ENCODE measurements at places on chromosomes 4 and X.

DNA sequence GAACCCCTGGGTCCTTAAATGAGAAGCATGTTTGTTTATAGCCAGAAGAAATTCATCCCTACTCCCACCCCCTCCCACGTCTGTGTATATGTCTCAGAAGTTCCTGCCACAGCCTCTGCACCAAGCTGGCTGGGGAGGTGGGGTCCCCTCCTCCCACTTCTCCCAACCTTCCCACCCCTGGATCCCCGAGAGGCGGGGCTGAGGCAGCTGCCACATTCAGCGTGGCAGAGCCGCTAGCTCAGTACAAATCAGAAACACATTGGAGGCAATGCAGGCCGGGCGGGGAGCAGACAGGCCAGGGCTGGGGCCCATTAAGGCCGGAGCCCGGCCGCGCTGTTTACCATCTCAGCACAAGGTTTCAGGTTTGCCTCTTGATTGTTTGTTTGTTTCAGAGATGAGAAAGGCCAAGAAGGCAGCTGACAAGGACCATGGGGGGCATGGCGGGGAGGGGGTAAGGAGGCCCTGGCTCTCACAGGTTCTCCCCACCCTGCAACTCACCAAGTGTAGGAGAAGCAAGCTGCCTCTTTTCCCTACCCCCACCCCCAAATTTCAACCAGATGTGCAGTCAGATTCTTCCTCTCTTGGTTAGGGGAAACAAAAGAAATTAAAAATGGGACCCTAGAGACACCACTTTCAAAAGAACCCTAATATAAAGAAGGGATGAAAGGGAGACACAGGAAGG lies 22.3 kb downstream of the PJA1 start:
- no peak for DNase-seq

DNA sequence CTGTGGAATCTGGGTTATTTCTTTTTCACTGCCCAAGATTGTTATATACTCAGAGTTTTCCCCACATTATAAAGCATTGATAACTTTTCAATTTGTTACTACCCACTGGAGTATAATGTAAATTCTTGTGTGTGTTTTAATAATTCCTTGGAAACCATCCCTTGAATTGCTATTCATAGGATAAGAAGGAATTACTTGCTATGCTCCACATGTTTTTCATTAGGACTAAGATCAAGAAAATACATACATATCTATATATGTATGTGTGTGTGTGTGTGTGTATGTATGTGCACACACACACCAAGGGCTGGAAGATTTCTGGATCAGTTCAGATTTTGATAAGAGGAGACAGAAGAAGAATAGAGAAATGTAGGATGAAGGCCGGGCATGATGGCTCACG lies 206.4 kb upstream of the JADE1 start:
- DNase-seq, result no peak

DNA sequence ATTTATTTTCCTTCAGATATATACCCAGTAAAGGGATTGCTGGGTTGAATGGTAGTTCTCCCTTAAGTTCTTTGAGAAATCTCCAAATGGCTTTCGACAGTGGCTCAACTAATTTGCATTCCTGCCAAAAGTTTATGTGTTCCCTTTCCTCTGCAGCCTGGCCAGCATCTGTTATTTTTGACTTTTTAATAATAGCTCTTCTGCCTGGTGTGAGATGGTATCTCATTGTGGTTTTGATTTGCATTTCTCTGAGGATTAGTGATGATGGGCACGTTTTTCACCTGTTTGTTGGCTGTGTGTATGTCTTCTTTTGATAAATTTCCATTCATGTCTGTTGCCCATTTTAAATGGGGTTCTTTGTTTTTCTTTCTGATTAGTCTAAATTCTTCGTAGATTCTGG lies 375.2 kb downstream of the UBE2NL start:
- DNase-seq, result no peak

GRCh38 chr4:180828455-180829018 lies 1414.7 kb upstream of the TENM3 start:
- no peak for DNase-seq

GRCh38 chrX:55981603-55982002 lies 250.6 kb upstream of the KLF8 start:
- no peak for DNase-seq

GRCh38 chr4:164783976-164784375 lies 30.0 kb downstream of the SMIM31 start:
- DNase-seq, result no peak

DNA sequence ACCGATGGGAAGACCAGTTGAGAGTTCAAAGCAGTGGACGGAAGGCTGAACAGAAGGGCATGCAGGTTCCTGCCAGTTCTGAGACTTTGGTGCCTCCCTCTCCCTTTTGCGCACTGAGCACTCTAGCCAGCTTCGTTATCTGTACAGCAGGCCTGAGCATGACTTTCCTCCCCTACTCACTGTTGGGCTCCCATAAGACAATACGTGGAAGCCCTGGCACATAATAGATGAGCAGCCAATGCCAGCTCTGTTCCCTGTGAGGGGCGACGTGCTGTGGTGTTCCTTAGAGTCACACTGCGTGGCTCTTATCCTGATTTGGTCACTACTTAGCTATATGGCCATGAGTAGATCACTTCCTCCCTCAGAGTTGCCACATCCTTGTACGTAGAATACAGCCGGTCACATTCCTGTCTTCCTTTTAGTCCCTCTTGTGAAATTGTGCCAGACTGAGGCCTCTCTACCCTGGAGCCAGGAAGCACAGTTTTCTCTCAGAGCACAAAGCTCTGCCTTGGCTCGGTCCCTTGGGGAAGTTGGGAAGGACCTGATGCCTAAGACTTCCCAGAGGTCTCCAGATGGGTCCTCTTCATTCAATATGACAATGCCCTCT lies 160.4 kb upstream of the MAMLD1 start:
- DNase-seq, result no peak

GRCh38 chrX:25013632-25014365 lies 2.0 kb downstream of the ARX start:
- DNase-seq, result peak; percentile 50

- no peak for DNase-seq
These were observed 13.7 kb upstream of the SMIM20 start for GRCh38 chr4:25900310-25900709.

GRCh38 chr4:6991771-6992557 lies 51.2 kb upstream of the TADA2B start:
- DNase-seq, result no peak

GRCh38 chr4:184775854-184776555 lies 42.1 kb upstream of the CENPU start:
- no peak for DNase-seq

DNA sequence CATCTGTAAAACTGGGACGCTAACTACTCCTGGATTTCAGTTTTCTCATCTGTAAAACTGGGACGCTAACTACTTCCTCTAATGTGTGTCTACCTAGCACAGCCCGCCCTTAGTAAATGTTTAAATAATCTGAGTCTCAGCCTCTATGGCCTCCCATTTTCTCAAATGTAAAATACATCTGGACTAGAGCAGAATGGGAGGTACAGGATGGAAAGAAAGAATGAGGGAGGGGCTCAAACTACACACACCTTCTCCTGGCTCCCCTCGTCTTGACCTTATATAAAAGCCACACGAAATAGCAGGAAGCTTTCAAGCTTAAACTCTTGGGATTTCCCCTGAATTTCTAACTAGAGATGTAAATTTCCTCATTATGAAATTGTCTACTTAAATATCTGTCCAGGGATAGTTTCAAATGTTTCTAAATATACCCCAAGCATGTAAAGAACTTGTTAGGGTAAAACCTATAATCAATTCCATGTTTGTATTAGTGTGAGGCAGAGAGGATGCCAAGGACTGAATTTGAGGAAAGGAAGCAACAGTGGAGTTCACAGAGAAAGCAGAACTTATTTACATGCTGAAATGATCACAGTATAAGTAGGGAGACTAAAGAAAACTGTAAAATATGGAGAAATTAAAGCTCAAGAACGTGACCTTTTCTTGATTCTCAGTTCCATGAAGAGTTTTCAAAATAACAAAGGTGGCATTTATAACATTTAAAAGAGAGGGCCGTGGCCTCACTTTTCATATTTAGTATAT lies 220.0 kb downstream of the NWD2 start:
- no peak for DNase-seq

DNA sequence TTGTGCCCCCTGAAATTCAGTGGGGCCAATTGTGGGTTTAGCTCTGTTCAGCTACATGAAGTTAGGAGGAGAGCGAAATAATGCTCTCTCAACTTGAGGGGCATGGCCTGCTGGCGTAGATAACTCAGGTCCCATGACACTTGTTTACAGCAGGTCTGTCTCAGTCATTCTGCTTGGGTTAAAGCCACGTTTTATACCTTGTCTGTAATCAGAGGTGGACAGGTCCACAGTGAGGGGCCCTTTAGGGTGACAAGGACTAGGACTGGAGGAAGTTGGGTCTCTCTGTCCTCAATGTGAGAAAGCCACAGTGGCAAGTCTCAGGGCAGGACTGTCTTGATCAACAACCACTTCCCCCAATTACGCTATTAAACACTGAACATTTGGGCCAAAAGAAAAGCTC lies 49.0 kb downstream of the PDHA1 start:
- no peak for DNase-seq

DNA sequence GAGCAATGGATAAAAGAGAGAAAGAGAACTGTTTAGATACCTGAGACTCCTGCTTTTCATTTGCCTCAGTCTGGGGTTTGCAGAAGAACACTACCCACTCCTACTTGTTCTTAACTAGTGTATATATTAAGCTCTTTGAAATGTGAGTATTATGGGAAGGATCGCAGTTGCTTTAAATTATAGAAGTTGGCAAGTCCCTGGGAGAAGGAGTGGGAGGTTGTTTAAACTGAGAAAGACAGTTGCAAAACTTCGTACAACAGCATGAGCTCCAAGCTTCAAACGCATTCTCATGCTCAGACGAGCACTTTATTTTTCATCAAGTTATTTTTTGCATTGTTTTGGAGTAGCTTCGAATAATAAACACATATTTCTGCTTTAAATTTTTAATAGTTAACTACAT lies 88.1 kb upstream of the C1QTNF7 start:
- no peak for DNase-seq

DNA sequence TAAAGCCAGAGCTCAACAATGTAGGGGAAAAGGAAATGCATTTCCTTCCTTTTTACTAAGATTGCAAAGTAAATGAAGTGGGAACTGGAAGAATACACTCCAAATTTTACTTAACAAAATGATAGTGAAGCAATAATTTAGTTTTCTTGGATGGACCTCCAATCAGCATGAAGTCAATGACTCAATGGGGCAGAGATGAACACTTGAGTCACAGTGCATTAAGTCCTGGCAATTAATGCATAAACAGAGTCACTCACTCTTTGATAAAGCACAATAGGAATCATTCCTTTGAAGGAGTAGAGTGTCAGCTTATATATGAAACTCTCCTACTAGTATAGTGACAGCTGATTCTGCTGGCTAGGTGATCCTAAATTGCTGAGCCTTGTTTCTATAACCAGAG lies 66.7 kb upstream of the FRAS1 start:
- DNase-seq, result no peak

GRCh38 chr4:46908148-46908547 lies 897 bp downstream of the COX7B2 start:
- DNase-seq, result no peak

DNA sequence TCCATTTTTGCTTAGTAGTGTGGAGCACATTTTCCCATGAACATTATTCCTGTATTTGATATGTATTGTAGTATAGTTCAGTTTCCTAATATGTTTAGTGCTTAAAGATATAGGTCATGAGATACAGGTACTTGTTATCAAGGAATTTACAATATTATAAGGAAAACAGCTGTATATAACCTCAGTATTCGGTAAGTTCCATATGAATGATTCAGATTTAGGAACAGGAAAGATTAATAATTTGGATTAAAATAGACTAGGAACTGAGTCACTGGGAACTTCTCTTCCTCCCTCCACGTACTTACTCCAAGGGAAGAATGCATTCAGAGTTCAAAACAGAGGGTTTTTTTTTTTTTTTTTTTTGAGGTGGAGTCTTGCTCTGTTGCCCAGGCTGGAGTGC lies 20.0 kb downstream of the DIAPH2 start:
- no peak for DNase-seq

GRCh38 chrX:119238557-119238956 lies 2.5 kb downstream of the PGRMC1 start:
- no peak for DNase-seq

GRCh38 chr4:140343303-140343702 lies 30.1 kb upstream of the SCOC start:
- no peak for DNase-seq

- DNase-seq, result no peak
These were observed 500.8 kb upstream of the DIAPH2 start for GRCh38 chrX:96183843-96184242.

DNA sequence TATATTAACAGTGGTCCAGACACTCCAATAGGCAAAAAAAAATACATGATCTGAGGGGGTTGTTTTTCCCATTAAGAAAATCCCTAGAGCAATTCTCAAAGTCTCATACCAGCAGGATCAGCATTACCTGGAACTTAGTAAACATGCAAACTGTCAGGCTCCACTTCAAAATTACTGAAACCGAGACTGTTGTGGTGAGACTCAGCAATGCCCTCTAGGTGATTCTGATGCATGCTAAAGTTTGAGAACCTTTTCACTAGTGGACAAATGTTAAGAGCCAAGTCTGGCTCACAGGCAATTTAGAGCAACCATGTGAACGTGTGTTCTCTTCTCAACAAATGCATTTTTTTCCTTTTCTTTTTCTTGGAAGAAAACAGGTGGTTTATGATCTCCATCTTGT lies 30.2 kb downstream of the NEK1 start:
- no peak for DNase-seq

- no peak for DNase-seq
These were observed 20.2 kb downstream of the SATL1 start for GRCh38 chrX:85223359-85223758.

- no peak for DNase-seq
These were observed 123.9 kb upstream of the NAP1L5 start for GRCh38 chr4:88821522-88821921.

DNA sequence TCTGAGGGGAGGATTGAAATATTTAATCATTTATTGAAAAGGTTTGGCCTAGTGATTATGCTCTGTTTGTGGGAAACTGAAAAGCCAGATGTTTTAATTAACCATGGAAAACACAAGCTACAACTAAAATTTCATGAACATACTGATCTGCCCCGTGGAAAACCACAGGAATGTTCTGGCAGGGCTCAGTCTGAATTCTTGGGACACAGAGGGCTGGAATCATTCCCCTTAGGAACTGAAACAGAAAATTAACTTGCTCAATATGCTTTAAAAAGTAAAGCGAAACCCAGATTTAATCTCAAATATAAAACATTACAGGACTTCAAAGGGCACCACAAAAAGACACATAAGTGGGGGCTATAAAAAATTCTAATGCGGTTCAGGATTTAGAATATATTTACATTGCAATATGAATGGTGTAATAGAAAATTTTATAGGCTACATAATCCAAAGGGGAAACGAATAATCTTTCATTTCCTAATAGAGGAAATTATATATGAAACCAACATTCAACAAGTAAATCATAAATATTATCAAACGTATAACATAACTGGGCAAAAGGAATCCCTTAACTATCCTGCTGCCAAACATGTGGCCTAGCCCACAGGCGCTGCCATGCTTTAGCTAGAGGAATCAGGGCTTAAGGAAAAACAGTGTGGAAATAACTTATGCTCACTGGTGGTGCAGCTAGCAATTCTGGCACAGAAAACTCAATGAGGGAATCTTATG lies 70.9 kb downstream of the APBB2 start:
- DNase-seq, result no peak

- no peak for DNase-seq
These were observed 137.7 kb upstream of the RAPGEF2 start for GRCh38 chr4:158965226-158965625.

All from activated CD8-positive, alpha-beta memory T cell treated with anti-CD3 and anti-CD28 coated beads, Interleukin-2, amount 50 U/mL, for 48 hours (primary cell).